HL-60 (cell line): ENCODE measurements at places on chromosomes 1 and 21.

- no peak for DNase-seq
These were observed 218.8 kb downstream of the NTNG1 start for GRCh38 chr1:107359472-107360241.

GRCh38 chr1:229280921-229281320, 10.0 kb downstream of the RAB4A start:
- no peak for DNase-seq

- DNase-seq: no peak
These were observed 41.6 kb upstream of the LRIG2 start for GRCh38 chr1:113031171-113031933.

- no peak for DNase-seq
These were observed at the start of gene ANGPTL1 for GRCh38 chr1:178870944-178871343. ANGPTL1 (minus strand) TSS chr1:178871077; CDS start chr1:178865776, 5,301 bp downstream.

DNA sequence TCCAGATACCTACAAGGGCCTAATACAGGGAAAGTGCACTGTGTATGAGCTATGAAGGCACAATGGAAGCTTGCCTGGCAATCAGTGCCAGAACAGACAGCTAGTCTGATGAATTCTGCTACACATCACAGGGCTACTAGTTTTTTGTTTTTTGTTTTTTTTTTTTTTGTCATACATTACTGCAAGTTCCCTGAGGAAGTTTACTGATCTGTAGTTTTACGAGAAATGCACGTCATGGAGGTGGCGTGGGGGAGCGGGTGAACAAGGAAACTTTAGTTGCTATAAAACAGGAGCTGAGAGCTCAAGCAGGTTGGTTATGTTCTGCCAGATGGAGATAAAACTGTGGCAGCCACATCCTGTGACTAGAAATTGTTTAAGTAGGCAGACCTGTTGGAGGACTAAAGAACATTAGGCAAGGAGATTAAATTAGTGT, 17.7 kb downstream of the PTPRC start:
- no peak for DNase-seq

DNA sequence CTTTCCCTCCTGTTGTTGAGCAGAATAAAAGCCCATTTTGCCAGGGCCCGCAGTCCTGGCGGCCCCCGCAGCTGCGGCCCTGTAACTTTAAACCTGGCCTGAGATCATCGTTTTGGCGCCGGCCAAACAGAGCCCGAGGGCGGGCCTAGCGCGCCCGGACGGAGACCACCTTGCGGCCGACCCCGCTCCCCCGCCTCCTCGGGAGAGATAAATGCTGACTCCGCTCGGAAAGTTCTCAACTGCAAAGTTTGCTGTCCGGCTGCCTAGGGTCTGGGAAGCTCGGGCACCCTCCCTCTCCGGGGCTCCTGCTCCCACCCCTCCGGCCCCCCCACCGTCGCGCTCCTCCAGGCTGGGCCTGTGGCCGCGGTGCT, at the start of gene PDPN:
PDPN (plus strand) TSS at position 238 of the 371 bp plus-strand sequence. CDS start 202 bp downstream, outside the sequence.
- no peak for DNase-seq

DNA sequence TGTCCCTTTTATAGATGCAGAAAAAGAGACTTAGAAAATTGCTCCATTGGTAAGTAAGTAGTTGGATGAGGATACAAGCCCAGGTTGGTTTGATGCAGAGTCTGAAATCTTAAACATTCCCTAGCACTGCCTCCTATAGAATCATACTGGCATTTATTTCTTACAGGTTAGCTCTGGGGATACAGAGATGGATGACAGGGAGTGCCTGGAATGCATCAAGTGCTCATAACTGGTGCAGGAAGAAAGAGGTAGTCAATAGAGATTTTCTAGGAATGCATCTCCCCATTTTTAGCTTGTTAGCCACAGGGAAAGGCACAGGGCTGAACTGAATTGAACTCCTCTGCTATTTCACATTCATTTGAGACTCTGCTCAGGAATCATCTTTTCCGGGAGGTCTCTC, 269.0 kb upstream of the USP24 start:
- no peak for DNase-seq

DNA sequence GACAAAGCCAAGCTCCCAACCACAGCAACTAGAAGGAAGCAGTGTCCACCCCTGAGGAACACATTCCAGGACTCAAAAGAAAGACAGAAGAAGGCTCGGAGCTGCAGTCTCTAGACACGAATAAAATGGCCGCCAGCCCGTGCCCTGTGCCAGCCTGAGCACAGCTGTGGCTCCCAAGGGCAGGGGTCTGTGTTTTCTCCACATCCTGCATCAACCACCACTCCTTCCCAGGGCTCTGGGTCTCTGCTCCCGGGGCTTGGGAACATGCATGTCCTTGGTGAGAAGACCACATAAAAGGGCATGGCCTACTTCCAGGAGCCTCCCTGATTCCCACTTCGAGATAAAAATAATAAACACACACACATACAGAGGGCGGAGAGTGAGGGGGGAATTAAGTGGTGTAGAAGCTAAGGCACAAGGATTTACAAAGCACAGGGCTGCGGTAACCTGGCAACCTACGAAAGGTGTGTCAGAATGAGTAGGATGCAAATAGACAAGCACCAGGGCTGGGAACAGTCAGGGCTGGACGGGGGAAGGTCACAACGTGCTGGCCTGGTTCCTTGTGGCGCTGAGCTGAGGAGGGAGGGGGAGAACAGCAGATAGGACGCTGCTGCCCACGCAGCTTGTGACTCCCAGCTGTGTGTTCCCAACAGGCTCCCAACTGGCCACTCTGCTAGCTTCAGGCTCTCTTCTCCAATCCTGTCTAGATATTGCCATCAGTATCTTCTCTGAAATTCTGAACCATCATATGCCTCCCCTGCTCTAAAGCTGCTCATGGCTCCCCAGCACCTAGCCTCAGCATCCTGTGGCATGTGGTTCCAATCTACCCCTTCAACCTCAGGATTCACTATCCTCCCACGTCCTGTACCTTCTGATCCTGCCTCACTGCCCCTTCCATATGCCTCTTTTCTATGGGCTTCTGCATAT, 72.5 kb downstream of the CD34 start:
- DNase-seq: no peak

- no peak for DNase-seq
These were observed 15.3 kb downstream of the ENO1 start for GRCh38 chr1:8863138-8863537.

GRCh38 chr1:172180501-172181285, 239.8 kb upstream of the C1orf105 start:
- DNase-seq: no peak

DNA sequence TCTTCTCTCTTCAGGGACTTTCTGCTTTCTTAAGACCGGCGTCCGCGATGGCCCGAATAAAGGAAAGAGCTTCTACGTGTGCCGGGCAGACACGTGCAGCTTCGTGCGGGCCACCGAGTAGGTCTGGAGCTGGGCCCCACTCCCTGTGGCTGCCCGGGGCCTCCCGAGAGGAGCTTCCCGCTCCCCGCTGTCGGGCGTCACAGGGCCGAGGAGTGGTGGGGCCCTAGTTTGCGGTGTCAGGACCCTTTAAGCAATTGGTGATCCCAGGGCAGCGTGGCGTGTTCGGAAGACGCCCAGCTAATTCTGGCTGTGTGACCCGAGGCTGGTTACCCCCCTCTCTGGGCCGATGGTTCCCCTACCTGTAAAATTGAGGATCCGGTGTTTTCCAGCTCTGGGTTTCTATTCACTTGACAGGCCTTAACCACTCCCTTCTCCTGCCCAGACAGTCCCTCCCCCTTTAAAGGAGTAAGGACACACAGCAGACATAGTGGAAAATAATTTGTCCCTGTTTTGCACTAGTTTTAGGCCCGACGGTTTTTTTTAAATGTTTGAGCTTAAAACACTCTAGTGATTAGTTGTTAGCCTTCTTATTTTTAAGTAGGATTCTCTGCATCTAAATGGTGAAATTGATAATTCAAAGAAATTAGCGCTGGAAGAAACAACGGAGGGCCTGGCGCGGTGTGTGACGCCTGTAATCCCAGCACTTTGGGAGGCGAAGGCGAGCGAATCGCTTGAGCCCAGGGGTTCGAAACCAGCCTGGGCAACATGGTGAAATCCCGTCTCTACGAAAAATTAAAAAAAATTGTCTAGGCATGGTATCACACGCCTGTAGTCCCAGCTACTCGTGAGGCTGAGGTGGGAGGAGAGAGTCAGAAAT, 553 bp downstream of the TTF2 start:
- DNase-seq: no peak

- peak; percentile 10 for DNase-seq
These were observed 79.3 kb downstream of the HMCN1 start for GRCh38 chr1:185813401-185813979.

DNA sequence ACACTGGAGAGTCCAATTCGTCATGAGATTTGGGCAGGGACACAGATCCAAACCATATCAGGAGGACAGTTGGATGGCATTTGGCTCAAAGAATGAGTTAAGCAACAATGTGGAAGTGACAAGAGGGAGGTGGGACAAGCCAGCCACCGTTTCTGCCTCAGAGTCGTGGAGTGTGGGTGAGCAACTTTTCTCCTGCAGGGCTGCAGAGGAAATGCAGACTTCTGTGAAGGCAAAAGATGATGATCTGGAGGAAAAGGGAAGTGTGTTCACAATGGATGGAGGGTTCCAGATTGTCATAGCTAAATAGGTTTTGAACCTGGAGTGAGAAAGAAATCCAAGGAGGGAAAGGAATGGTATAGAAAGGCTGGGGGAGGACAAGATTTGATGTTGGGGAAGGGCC, 16.4 kb upstream of the KANK4 start:
- DNase-seq: peak; percentile 36

- no peak for DNase-seq
These were observed 2.7 kb downstream of the PTGFR start for GRCh38 chr1:78493451-78493850.

DNA sequence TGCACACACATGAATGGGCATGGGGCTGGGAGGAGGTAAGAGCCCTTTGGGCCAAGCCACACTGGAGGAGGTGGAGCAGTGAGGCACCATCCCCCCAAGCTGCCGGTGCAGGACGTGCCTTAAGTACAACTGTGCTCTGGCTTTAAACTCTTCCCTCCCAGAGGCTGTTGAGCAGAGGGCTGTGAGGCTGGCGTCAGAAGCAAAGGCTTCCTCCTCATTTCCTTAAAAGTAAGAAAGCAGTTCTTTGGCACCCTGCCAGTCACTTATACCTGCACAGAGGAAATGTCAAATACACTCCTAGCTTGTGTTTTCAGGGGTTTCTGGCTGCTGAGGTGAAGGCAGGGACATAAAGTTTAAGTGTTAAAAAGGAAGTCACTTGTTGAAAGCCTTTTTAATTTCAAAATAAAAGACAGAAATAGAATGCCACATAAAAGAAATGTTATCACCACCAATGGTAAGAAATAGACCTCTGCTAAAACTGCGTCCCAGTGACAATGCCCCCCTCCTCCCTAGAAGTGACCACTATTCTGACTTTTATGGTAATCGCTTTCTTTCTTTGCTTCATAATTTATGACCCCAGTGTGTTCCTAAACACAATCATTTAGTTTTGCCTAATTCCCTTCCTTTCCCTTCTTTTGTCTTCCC, 33.0 kb downstream of the LAMC2 start:
- DNase-seq: peak; percentile 37

DNA sequence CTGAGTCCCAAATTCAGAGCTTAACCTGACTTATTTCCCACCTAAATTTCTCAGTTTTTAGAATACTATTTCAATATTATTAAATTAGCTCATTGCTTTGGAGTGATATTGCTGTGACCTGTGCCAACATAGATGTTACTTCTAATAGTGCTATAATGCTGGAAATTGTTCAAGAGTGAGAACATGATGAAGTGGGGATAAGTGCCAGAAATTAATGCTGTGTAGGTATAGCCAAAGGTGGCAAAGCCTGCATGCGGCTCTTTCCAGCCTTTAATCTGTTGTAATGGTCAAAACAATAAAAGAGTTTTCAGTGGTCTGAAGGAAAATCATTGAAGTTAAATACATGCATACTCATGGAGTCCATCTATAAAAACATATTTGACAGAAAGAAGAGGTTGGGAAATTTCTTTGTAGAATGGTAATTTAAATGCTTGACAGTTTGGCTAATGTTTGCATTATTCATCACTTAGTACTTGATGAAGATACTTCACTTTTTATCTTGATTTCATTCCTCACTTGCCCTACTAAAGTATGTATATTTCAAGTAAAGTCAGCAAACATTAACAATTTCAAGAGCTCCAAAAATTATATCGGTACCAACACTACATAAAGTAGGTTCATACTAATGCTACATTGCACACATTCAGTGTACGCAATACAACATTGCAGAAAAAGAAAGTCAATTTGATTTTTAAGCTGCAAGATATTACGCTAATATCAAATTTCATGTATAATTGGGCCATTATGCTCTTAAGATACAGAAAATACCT, 82.1 kb downstream of the OLFM3 start:
- DNase-seq: no peak

DNA sequence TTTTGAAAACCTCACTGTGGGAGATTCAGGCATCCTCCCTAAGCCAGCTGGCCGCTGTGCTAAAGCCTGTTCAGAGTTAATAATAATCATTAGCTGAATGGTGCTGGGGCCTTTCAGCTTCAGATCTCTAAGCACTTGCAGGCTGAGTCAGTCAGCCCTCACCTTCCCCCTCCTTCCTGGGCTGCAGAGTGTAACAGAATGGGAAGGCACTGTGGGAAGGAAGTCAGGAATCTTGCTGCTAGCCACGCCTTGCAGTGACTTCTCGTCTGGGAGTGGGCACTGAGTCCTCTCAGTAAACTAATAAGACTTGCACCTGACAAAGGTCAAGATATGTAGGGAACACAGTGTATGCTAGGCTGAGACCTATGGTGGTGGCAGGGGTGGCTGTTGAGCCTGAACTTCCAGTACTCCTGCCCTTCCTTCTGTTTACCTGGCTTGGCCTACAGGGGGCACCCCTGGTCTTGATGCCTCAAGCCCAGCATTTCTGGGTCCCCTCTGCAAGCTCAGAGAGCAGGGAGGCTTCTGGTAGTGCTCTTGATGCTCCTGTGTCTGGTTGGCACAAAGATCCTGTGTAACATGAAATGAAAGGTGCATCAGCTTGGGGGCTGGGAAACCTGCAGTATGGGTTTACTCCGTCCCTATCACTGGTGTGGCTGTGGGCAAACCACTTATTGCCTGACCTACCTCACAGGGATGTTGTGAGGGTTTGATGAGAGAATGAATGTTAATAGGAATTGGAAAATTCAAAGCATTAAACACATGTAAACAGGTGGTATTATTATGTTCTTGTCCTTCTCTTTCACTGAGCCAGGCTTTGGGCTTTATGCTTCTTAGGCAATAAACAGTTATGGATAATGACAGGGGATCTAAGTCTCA, 6.0 kb downstream of the CYB561D1 start:
- peak; percentile 67 for DNase-seq

- no peak for DNase-seq
These were observed 5.0 kb downstream of the MAP3K7CL start for GRCh38 chr21:29135481-29135880.

GRCh38 chr1:186286615-186287315, 88.3 kb downstream of the TPR start:
- DNase-seq: no peak

- no peak for DNase-seq
These were observed 3.5 kb downstream of the GCLM start for GRCh38 chr1:93905734-93906133.
